ENCODE measurements at places on chromosomes 6 and 20. TPM values are rescaled to one million over a fixed set of nuclear protein-coding genes. Genes with fewer than 3 reads are reported as not detected.

GRCh38 chr6:143959927-143960326 lies 48.1 kb downstream of the PLAGL1 start:
- no peak for DNase-seq

DNA sequence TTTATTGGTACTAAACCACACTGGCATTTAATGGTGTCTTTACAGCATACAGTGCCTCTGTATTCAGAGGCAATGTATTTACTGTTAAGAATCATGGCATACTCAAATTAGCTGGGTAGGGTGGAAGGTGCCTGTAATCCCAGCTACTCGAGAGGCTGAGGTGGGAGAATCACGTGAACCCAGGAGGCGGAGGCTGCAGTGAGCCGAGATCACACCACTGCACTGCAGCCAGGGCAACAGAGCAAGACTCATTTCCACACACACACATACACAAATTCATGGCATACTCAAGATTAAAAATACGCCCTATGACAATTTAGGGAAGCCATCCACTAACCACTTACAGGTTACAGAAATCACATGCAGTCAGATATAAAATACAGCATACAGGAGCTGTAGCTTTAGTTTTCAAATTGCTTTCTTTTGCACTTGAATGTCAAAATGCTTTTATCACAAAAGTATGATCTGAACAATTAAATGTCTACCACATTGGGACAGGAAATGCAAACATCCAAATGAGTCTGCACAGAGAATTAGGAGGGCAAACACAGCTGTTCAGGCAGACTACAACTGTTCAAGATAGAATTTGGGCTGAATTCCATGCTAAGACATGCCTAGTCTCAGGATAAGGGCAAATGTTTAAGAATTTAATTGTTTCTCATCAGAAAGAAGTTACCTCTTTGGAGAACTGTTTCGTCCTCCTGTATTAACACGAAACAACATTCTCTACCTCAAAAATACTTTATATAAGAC lies 36.4 kb downstream of the CSNK2A1 start:
- DNase-seq, result no peak

GRCh38 chr20:52379723-52380336 lies 188.3 kb upstream of the ZFP64 start:
- peak; percentile 18 for DNase-seq

DNA sequence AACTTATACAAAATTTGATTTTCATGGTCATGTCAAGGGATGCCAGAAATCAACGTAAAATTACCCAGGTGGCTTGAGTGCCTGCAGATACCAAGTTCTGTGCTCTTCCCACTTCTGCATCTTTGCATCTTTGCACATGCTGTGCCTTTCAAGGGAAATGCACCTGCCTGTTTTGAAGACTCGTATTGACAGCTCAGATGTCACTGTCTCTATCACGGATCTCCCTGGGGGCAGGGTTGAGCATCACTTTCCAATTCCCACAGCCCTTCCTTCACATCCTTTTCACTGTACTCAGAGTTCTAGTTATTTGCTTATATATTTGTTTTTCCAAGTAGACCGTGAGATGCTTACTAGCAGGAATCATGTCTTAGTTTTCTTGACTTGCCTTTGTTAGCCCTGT lies 274.2 kb downstream of the CDH26 start:
- no peak for DNase-seq

DNA sequence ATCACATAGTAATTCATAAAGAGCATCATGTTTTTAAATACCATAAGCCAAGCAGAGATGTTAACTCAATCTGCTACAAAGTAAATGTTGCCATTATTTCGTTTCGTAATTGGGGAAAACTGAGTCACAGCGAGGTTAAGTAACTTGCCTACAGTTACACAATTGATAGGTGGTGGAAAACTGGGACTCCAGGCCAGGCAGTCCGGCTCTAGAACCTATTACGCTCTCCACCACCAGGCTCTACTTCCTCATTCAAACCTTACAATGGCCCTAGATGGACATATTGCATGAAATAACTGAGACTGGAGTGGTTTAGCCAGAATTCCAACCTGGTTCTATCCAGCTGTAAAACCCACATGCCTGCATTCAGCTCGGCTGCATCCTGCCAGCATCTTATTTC lies 58.2 kb downstream of the LINC00237 start:
- DNase-seq, result no peak

GRCh38 chr6:140345935-140346334 lies 971.5 kb upstream of the CITED2 start:
- no peak for DNase-seq

DNA sequence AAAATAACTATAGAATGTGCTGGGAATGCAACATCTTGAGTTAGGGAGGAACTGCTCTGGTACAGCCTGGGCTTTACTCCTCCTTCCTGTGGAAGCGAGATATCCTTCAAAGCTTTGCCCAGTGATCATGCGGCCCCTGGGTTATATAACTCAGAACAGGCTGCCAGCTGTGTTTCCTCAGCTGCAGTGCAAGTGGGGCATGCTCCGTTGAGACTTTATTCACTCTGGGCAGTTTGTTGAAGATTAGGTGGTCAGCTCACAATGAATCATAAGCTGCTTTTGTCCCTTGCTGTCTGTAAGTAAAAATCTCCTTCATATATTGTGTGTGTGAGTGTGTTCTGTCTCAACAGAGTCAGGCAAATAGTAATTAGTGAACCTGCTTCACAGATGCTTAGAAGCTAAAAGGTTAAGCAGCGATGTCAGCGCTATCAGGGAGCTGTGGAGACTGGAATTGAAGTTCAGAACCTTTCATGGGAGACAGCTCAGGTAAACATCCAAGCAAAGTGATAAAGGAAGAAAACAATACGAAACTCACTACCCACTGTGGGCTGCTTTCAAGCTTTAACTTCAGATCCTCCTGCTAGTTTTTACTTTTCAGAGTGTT lies 688.4 kb downstream of the HTR1B start:
- DNase-seq, result no peak

GRCh38 chr20:46970937-46971630 lies 76.4 kb downstream of the EYA2 start:
- peak; percentile 79 for DNase-seq

DNA sequence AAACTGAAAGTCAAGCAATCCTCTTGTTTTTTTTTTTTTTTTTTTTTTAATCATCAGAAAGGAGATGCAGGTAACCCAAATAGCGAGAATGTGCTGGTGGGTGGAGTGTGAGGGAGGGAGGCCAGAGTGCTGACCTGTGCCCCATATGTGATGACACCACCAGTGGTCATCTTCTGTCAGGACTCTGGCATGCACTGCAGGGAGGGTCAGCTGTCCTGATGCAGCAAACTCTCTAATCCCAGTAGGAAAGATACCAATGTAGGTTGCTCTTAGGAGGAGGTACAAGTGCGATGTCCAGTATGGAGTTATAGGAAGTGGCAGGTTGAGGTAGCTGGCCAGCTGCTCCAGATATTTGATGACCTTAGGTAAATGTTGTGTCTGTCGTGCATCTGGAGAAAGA lies 2.8 kb upstream of the CST4 start:
- no peak for DNase-seq

DNA sequence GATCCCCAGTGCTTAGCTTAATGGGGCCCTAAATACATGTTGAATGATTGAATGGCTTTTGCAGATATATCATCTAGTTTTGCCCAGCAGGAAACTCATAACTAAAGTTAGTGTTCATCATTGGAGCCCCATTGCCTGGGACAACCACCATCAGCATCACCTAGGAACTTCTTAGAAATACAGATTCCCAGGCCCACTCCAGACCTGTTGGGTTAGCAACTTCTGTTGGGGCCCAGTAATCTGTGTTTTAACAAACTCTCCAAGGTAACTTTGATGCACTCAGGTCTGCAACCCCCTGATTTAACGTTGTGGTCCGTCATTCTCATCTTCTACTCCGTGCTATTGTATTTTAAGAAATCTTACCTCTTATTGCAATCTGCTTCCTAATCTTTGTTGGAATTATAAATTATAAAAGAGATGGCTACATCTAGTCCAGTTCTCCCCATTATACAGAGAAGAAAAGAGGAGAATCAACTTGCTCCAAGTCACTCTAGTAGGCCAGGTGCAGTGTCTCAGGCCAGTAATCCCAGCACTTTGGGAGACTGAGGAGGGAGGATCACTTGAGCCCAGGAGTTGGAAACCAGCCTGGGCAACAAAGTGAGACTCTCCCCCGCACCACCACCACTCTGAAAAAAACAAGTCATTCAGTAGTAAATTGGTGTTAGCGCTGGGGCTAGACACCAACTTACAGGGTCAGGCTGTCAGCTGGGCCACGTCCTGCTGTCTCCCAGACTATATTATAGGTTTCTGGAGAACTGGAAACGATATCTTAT lies 13.7 kb downstream of the FOXP4 start:
- no peak for DNase-seq

Gene PBOV1
- not detected for total RNA-seq

Gene CRIP3
- not detected for total RNA-seq

Gene TRIM26
- 66.5 TPM for total RNA-seq

DNA sequence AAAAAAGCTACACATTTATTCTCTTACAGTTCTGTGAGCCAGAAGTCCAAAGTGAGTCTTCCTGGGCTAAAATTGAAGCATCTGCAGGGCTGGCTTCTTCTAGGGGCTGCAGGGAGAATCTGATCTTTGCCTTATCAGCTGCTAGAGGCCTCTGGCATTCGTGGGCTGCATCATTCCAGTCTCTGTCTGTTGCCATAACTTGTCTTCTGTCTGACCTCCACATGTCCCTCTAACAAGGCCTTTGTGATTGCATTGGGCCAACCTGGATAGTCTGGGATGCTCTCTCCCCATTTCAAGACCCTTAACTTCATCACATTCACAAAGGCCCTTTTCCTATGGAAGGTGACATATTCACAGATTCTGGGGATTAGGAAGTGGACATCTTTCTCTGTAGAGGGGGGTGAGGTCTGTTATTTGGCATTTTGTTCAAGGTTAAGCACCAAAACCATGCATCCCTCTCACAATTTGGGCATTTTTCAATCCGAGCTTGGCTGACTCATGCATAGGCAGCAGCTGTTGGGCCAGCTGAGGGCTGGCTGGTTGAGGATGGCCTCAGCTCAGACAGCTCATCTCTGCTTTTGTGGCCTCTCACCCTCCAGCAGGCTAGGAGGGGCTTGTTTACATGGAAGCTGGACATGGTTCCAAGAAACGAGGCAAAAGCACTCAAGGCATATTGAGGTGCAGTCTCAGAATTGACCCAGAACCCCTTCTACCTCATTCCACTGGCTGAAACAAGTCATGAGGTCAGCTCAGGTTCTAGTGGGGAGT lies 116.1 kb upstream of the NXT1 start:
- DNase-seq, result no peak

- DNase-seq, result no peak
Measured at GRCh38 chr6:168584249-168584648, 143.3 kb downstream of the SMOC2 start.

GRCh38 chr6:37897321-37897720 lies 77.8 kb downstream of the ZFAND3 start:
- peak; percentile 18 for DNase-seq

- DNase-seq, result peak; percentile 85
Measured at GRCh38 chr6:47047479-47048407, 5.6 kb upstream of the ADGRF1 start.

GRCh38 chr20:44354979-44355497 lies 461 bp upstream of the HNF4A start:
- DNase-seq, result no peak

Gene SLC22A3
- total RNA-seq, result 1.8 TPM

- no peak for DNase-seq
Measured at GRCh38 chr6:90559931-90560330, 26.9 kb downstream of the MAP3K7 start.

- peak; percentile 78 for DNase-seq
Measured at GRCh38 chr20:59835448-59836395, 97.7 kb downstream of the SYCP2 start.

DNA sequence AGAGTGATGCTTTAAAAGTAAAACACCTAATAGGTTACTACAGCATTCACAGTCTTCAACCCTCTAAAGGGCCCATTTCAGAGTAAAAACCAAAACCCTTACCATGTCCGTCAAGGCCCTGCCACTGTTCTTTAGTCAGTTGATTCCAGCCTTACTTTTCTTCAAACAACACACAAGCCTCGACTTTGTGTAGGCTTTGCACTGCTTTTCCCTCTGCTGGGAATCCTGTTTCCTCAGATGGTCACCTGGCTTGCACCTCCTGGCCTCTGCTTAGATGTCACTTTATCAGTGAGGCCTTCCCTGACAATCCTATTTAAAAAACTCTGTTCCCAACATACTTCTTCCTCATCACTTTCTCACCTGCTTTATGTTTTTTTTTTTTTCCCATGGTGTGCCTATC lies 77.1 kb upstream of the FLRT3 start:
- no peak for DNase-seq

DNA sequence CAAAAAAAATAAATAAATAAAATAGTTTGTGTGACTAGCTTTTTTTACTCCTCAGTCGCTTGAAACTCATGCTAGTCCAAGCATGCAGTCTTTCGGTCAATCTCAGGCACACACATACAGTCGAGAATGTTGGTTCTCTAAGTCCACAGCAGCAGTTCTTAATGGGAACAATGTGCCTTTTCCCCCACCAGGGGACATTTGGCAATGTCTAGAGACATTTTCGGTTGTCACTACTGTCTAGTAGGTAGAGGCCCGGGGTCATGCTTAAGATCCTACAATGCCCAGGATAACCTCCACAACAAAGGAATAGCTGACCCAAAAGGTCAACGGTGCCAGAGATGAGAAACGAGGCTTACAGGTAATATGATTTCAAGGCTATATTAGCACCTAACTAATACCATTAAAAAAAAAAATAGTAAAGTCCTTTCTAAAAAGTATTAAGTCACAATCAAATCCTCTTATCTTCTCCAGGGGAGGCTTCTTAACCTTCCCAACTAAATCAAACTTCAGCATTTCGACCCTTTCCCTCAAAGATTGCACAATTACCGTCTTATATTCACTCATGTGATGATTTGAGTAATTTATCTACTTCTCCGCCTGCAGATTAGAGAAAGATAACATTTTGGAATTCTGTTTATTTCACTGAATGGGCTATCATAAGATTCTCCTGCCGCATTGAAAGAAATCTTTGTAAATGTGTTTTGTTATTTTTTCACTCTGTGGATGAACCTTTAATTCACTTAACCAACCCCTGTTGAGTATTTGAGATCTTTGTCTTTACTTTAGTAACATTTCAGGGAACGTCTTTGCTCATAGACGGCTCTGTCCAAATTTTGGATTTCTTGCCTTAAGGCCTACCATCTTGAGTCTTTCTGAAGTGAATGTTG lies 8.1 kb upstream of the SALL4 start:
- DNase-seq, result no peak

DNA sequence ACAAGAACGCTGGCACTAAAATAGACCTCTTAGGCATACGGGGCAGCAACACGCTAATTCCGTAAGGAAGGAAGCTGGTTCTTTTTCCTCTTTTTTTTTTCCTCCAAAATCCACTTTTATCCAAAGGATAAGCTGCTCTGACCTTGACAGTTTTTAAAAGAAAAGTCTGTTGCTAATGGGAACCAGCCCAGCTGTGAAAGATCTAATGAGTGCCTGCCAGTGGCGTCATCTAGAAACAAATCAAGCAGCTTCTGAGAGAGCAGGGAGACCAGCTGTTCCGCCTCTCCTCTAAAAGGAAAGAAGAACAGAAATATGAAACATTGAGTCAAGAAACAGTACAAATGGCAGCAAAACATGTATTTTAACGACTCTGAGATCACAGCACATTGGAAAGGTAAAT lies 78.6 kb downstream of the FAXC start:
- no peak for DNase-seq

- DNase-seq, result no peak
Measured at GRCh38 chr20:58694241-58695083, 1.9 kb downstream of the NPEPL1 start.

- peak; percentile 82 for DNase-seq
Measured at GRCh38 chr20:51563486-51564332, 21.2 kb upstream of the NFATC2 start.

Measured in Daoy (cell line).